ENCODE measurements at places on chromosomes 4 and X.

- no peak for DNase-seq
These were observed 328.5 kb downstream of the EVC2 start for GRCh38 chr4:5379895-5380294.

- DNase-seq, result no peak
These were observed 7.1 kb downstream of the NKX3-2 start for GRCh38 chr4:13537011-13537831.

- no peak for DNase-seq
These were observed 461.5 kb downstream of the FSTL5 start for GRCh38 chr4:161702287-161702686.

DNA sequence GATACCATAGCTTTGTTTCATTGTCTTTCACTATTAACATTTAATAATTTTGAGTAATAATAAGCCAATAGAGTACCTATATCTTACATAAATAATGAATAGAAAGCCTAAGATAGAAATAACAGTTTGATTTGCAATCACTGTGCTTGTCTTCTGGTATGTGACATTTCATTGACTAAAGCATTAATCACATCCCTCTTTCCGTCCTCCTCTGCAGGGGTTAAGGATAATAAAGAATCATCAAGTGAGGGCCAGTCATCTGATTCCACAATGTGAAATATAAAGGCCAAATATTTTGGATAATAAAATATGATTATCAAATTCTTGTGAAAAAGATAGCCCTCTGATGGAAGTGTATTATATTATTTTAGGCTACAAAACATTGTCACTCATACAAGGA lies 2073.4 kb downstream of the ARAP2 start:
- no peak for DNase-seq

- DNase-seq, result no peak
These were observed 198.0 kb downstream of the GALNTL6 start for GRCh38 chr4:172011196-172011595.

DNA sequence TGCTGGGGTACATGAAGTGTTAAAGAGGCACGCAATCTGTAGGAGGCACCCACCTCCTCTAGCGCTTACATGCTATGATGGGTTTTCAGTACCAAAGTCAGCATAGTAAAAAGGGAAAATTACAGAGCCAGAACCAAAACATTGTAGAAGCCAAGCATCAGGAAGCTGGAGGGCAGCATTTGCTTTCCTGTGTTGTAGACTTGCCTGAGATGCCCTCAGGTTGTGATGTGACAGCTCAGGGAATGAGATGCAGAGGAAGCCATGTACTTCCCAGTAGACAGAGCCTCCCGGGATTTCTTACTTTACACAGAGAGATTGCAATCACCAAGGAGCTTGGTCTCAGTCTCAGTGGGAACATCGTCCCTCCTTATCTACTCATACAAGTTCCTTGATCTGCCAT lies 161.5 kb downstream of the ARAP2 start:
- no peak for DNase-seq

GRCh38 chrX:111648802-111649201 lies 32.2 kb upstream of the ALG13 start:
- DNase-seq, result no peak

DNA sequence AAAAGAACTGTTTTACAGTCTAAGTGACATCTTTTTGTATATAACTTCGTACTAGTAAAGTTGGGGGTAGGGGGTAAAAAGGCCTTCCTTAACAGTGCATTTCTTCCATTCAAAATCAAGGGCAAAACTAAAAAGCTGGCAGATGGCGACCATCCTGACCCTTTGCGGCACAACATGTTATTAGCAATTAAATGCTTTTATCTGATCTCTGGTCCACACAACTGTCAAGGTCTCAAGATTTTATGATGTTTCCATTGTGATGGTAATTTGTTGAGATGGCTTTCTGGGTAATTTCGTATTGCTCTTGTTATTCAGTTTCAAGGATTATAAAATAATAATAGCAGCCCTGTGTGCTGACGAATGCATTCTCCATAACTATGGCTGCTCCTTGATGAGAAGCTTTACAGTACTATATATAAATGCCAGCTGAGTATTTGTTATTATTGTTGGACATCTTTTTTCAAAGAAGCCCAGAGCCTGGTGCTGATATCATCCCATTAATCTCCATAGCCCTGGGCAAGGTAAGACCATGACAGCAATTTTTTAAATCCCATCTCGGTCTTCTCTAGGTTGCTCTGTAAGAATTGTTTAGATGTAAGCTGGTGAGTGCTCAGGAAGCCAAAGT lies 89.5 kb downstream of the CBR4 start:
- DNase-seq, result no peak

GRCh38 chrX:69082753-69083150 lies 82.5 kb downstream of the PJA1 start:
- no peak for DNase-seq

DNA sequence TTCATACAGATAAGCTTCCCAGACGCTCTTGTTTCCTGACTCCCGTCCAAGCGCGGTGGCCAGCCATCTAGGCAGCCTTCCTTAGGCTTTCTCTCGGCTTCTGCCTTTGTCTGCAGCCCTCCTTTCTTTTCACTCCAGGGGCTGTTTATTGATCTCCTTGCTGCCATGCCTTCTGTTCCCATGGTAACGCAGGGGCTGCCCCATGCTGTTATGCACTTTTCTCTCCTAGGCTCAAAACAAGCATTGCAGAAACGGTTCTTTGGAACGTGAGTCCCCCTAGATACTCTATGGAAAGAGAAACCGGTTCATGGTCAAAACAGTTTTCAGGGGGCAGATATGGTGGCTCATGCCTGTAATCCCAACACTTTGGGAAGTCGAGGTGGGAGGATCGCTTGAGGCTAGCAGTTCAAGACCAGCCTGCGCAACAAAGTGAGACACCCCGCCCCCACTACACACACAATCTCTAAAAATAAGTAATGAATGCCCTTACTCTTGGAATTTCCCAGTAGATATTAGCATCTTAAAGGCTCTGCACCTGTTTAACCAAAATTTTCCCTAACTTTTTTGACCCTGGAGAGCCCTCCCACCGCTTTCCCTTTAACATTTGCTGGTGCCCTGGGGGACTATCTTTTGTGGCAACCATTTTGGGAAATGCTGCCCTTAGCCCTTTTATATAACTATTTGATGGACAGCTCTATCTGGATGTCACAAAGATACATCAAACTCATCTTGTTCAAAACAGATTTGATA lies 53.9 kb upstream of the ZNF157 start:
- no peak for DNase-seq

DNA sequence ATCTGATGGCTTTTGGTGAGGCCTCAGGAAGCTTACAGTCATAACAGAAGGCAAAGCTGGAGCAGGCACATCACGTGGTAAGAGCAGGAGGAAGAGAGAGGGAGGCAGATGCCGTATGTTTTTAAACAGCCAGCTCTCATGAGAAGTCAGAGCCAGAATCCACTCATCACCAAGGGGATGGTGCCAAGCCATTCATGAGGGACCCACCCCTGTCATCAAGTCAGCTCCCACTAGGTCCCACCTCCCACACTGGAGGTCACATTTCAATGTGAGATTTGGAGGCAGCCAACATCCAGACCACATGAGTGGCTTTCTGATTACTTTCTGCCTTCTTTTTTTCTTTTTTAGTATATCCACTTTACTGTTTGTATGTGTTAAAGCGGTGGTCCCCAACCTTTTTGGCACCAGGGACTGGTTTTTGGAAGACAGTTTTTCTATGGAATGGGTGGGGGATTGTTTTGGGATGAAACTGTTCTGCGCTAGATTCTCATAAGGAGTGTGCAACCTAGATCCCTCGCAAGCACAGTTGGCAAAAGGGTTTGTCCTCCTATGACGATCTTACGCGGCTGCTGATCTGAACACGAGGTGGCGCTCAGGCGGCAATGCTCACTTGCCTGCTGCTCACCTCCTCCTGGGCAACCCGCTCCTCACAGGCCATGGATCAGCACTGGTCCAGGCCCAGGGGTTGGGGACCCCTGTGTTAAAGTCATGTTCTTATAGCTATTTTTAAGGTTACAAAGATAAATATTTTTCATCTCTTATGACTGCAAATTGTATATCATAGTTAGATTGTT lies 61.7 kb downstream of the SLIT2 start:
- no peak for DNase-seq

DNA sequence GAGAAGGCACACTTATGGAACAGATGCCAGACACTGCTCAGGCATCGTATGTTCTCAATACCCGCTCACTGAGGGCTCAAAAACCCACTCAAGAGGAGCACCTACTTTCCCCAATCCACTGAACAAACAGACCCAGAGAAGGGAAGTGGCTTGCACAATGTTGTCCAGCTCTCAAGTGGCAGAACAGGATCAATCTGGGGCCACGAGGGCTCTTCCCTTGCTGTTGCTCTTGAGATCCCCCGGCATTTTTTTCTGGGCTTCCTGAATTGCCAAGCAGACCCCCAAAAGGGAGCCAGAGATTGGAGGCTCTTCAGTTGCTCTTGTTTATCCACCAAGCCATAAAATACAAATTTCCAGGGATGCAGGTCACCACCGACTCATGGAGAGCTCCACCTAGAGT lies 35.7 kb downstream of the IDS start:
- no peak for DNase-seq

DNA sequence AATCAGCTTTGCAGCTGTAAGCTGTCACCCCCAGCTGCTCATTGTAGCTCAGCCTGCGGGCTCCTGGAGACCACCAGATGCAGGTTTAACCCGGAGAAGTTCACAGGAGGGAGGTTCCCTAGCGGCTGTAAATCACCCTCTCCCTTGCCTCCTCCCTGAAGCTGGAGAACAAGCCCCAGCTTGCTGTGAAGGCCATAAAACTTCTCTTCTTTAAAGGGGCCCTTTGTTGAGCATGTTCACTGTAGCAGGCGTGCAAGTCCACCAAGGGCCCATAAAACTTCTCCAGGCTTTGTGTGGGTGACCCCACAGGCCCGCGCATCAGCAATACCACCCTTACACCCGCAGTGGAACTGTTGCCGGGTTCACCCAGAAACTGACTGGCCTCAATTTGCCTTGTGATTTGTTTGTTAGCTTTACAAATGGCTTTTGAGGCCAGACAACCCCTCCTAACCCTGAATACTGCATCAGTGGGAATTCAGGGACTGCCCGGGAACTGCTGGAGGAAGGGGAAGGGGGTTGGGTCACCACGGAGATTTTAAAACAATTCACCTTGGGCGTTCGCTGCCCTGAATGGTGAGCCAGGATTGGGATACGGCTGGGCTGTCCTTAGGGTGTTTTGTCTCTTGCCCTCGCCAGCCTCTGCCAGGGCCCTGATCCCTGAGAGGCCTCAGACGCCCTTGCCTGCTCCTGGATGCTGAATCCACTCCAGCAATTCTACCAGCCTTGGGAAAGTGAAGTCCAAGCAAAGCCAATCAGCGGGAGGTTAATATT lies 49.5 kb upstream of the ATP6AP2 start:
- no peak for DNase-seq

DNA sequence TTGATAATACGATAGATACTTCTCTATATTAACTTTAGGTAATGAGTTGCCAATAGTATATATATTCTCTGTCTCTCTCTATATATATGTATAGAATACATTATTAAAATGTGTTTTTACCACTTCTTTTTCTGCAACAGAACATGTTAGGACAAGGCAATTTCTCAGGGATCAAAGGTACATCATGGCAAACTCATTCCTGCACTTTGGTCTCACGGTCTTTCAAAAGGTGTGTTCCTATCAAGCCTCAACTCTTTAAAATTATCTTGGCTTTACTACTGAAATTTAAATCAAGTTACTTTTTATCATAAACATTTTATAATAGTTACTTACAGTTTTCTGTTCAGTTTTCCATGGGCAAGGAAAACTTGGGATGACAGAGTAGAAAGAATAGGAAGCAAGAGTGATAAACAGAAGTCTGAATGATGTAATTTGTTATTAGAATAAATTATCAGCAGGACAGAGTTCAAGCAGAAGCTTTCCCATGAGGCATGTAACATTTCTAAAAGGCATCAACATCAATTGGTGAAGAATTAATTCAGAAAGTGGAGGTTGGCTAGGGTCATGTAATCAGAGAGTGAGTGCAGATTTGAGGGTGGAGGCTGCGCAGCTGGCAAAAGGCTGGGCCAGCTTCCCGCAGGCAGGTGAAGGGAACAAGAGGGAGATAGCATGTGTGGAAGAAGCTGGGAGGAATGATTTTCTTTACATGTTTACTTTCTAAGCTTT lies 59.7 kb upstream of the LRAT start:
- DNase-seq, result no peak

DNA sequence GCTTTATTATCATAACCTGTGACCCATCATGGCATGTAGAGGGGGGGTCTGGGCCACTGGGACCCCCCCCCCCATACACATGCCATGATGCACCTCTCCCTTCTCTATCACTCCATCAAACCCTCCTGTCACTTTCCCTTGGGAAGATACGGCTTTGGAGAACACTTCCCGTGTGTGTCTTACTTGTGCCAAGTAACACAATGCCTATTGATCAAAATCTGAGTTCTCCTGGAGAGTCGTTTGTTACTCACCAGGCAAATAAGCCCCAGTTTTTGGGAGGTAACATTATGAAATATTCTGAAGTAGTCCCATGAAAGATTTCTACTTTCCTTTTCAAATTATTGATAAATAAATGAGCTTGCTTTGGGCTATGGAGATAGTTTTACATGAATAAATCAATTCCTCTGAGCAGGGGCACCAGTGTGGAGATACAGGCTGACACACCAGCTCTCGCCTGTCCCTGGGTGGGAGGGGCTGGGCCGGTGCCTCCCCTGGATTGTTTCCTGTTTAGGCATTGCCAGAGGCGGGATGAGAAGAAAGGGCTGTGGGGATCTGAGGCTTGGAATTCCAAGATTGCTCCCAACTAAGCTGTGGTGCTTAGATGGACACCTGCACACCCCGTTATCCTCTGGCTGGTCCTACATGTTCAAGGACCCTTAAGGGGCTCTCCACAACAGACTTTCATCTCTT lies 63.2 kb upstream of the WWC2 start:
- no peak for DNase-seq

DNA sequence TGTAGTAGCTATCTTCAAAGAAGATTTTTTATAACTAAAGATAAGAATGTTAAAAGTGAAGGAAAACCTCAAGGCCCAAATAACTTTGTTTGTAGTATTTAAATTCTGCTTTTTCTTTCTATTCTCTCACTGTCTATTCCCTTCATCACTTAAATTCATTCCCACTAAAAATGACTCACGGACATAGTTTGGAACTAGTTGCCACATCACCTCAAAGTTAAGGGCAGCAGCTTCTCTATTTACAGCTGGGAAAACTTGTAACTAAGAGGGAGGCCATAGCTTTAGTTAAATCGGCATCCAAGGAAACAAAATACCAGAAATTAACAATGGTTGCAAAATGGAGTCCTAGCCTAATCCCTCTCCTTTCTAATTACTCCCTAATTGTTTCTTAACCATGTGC lies 325.4 kb upstream of the MAGEB2 start:
- DNase-seq, result no peak

DNA sequence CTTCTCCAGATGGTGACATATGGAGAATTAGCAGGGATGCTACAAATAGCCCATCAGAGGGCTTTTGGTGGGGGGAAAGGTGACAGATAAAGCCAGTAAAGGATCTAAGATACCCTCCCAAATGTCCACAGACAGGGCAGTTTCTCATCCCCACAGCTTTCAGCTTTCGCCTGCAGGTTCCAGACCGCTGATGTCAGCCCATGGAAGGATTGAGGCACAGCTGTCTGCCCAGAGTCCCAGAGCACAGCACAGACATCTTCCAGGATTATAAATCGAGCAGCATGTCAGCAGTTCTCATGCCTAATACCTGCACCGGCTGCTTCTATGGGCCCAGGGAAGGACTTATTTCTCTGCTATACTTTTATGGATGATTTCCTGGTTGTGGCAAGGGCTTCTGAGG lies 96.7 kb upstream of the MXRA5 start:
- DNase-seq, result no peak
